Left renal pelvis (tissue), 4 donors: ENCODE measurements at places on chromosomes 6 and 20. TPM values are rescaled to one million over a fixed set of nuclear protein-coding genes. Genes with fewer than 3 reads are reported as not detected.
A peak's percentile ranks its signal among the peaks of the same experiment; 100 is the strongest.

Gene CRIP3
- 8.1 TPM for polyA plus RNA-seq

Gene RBBP8NL
- 1.5 TPM for polyA plus RNA-seq

Gene ZBTB9
- 9.2 TPM for polyA plus RNA-seq

Gene DCBLD1
- 4.9 TPM for polyA plus RNA-seq

Gene FOXC1
- polyA plus RNA-seq: 52.6 TPM

Gene RBPJL
- not detected for polyA plus RNA-seq

Gene CALHM5
- polyA plus RNA-seq: 2.4 TPM

Gene EPHA7
- 49.7 TPM for polyA plus RNA-seq

Gene KCNK16
- polyA plus RNA-seq: not detected

Gene APCDD1L
- 28.1 TPM for polyA plus RNA-seq

Gene CFB
- 13.0 TPM for polyA plus RNA-seq

Gene E2F3
- polyA plus RNA-seq: 18.9 TPM

Gene NMBR
- 0.32 TPM for polyA plus RNA-seq

DNA sequence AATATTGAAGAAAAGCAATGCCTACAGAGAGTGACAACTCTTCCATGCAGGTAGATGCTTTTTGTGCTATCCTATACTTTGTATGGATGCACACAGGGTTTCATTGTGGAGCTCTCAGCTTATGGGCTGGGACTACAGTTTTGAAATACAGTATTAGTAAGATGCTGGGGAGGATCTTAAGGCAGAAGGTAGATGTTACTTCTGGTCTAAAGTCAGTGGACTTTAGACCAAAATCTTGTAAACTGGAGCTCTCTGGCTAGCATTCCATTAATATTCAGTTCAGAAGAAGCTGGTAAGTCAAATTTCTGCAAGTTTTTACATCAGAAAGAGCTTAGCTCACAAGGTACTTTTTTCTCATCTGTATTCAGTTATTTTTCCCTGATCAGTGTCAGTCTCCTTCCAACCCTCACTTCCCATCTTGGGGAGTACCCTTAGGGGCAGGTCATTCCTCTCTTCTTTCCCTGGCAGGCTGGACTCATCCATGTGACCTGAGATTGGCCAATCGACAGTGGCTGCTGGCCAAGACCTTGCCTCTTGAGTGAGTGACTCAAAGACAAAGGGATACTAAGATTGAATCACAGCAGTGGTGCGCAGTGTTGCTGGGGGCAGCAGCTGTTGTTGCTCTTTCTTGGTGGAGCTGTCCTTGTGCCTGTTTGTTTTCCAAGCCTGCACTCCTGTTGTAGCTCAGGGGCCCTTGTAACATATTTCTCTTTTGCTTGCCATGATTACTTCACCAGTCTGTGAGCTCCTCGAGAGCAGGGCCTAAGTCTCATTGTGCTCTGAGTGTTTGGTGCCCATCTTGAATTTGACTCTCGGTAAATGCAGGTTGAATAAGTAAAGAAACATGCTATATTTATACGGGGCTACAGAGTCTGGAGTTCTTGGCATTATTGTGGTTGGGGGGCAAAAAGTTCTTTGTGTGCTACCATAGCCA, 2.8 kb upstream of the PHF20 start:
- peak; percentile 39 for DNase-seq

DNA sequence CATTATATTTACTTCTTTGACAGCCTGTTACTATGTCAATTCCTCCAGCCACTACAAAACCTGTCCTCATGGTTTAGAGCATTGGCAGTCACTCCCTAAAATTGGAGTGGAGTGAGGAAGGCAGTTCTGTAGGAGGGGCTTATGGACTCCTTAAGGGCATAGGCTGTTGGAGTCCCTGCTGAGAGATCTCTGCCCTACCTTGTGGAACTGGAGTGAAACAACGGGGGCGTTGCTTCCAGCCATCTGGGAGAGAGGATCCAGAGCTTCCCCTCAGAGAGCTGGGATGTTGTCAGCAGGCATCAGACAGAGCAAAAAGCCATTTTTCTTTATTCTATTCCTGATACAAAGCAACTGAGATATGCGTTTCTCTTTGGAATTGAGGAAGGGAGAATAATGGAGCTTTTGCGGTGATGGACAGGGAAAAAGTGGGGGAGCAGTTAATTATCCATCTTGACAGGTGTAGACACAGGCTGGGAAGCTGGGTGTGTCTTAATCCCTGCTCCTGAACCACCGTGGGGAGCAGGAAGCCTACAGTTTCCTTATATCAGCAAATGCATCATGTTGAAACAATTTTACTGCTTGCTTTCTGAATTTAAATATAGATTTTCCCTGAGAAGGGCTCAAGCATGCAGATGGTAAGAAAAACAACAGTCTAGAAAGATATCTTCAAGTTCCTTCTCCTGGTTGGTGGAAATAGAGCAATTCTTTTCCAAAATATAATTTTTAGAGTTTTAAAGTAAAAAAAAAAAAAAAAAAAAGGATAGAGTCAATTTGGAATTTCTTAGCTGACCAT, 402.5 kb downstream of the PLCB1 start:
- DNase-seq: no peak

- DNase-seq: no peak
Measured at GRCh38 chr6:135440087-135440792, 57.3 kb downstream of the AHI1 start.

GRCh38 chr20:22768266-22769178, 184.2 kb upstream of the FOXA2 start:
- DNase-seq: no peak

DNA sequence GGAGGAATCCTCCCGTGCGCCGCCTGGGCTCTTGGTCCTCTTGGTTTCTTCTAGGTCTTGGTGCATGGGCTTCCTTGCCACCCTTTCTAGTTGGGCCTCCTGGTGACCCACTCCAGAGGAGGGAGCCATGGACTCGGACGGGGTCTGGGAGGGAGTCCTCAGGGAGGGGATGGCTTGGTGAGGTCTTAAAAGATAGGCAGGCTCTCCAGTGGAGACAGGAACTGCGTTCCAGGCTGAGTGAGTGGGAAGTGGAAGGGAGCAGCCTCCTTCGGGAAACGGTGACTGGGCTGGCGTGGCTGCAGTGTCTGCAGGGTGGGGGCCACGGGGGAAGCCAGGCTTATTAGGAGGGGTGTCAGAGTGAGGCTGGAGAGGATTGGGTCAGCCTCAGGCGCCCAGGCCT, 152.8 kb downstream of the GRM4 start:
- DNase-seq: no peak

DNA sequence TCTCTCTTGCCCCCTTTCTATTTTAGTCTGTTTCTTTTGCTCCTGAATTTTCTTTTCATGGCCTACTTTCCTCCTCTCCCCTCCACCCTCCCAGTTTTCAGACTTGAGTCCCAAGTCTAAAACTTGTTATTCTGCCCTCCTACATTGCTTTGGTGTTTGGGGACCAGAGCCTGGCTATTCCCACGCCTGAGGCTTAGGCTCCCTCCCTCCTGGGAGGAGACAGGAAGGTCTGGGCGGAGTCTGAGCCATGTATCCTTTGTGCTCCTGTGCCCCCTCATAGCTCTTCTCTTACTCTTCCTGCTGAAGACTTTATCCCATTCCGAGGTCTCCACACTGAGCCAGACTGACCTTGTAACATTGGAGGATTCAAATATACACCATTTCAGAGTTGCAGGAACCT, 69.5 kb downstream of the DAAM2 start:
- no peak for DNase-seq

- no peak for DNase-seq
Measured at GRCh38 chr20:41178904-41179432, 41.6 kb downstream of the PLCG1 start.

DNA sequence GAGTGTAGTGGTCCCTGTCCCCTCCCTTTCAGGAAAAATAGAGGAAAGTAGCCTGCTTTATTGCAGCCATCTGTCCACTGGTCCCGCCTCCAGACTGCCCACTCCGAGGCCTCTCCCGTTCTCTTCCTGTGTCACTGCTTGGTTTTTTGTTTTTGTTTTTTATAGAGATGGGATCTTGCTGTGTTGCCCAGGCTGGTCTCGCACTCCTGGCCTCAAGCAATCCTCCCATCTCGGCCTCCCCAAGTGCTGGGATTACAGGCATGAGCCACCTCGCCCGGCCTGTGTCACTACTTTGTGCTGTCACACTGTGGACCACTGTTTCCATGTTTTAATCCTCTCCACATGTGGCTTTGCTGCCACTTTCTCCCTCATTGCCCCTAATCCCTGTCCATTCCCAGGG, 71.2 kb downstream of the ZBTB2 start:
- DNase-seq: no peak

- no peak for DNase-seq
Measured at GRCh38 chr6:157535340-157536222, 154.6 kb downstream of the ZDHHC14 start.

- peak; percentile 62 for DNase-seq
Measured at GRCh38 chr6:1396952-1397868, 7.8 kb downstream of the FOXF2 start.

DNA sequence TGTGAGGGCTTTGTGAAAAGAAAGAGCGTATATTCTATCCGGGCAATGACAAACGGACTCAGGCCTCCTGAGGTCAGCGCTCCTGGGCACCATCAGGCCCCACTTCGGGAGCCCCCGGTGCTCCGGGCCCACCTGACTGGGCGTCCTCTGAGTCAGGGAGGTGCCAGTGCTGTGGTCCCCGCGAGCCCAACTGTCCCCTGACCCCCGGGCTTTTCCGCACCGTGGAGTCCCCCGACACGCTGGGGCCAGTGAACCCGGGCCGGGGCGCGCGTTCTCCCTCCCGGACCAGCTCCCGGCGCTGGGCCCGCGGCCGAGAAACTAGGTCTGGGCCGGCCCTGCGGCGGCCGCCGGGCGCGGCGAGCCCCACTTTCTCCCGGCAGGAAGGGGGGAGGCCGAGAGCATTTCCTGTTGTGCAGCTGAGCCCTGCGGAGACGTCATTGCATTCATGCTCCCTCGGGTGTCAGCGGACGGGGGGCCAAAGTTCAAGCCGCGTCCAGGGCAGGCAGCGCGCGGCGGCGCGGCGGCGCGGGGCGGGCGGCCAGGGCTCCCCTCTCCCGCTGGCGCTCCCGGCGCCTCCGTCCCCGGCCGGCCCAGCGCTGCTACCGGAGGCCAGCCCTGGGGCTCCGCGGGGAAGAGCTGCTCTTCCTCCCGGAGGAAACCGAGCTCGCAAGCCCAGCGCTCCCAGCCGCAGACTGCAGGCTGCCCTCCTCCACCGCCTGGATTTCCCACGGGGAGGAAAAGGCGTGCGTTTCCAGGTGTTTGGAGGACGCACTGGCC, 18.3 kb downstream of the HIVEP2 start:
- peak; percentile 64 for DNase-seq

DNA sequence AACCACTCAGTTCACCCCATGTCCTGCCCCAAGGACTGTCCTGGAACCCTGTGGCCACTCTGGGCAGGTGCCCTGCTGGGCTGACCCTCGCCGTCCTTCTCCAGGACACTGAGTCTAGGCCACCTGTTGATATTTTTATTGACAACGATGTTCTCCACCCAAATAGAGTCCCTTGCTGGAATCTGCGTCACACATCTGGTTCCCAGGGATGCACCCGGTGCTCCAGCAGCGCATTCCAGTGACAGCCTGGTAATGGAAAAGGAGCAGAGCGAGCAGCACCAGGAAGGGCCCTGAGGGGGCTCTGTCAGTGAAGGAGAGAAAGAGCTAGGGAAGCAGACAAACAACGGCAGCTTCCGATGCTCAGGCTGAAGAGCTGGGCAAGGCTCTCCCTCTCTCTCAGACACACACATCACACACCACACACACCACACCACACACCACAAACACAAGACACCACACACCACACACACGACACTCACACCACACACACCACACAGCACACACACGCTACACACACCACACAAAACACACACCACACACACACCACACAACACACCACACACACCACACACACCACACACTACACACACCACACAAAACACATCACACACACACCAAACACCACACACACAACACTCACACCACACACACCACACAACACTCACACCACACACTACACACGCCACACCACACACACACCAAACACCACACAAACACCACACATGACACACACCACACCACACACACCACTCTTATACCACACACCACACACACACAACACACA, 117.9 kb upstream of the THBS2 start:
- DNase-seq: no peak

GRCh38 chr6:143656026-143656425, 21.7 kb upstream of the PHACTR2 start:
- DNase-seq: no peak

GRCh38 chr6:167824591-167825331, 1.9 kb upstream of the AFDN start:
- no peak for DNase-seq

DNA sequence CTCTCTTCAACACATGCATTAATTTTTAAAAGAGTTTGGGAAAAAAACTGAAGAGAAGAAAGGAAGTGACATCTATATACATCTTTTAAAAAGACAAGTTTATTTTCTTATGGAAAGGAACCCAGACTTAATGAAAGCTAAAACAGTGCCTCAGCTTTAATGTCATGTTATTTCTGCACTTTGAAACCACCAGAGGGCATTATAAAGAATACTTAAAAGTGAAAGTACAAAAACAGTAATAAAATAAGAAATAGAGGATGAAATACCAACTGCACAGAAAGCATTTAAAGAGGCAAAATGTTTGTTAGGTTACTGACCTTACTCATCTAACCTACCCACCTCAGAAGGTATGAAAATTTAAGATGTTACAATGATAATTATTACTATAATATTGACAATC, 98.8 kb downstream of the HUS1B start:
- no peak for DNase-seq

DNA sequence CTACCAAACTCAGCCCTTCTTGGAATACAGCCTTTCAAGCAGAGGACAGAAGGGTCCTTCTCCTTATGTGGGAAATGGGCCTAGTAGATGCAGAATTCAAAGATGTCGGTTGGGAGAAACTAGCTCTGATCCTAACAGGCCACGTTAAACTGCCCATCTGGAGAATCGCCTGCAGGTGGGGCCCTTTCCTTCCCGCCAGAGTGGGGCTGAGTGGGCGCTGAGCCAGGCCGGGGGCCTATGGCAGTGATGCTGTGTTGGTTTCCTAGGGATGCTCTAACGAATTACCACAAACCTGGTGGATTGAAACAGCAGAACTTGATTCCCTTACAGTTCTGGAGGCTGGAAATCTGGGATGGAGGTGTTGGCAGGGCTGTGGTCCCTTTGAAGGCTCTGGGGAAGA, 9.1 kb downstream of the MAPK13 start:
- no peak for DNase-seq

DNA sequence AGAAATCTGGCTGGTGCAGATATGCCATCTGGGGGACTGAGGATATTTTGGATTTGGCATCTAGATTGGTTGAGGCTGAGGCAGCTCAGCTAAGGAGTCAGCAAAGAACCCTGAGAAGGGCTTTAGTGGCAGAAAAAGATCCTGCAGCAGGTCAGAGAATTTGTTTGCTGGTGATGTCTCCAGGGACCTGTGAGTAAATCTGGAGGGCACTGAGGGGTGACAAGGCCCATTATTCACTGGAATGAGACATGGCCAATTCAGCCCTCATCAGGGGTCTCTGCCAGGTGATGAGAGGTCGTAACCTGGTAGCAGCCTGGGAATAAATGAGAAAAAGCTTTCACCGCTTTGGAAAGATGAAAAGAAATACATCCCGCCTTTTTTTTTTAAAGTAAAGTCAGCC, 118.3 kb upstream of the FBXL4 start:
- no peak for DNase-seq

DNA sequence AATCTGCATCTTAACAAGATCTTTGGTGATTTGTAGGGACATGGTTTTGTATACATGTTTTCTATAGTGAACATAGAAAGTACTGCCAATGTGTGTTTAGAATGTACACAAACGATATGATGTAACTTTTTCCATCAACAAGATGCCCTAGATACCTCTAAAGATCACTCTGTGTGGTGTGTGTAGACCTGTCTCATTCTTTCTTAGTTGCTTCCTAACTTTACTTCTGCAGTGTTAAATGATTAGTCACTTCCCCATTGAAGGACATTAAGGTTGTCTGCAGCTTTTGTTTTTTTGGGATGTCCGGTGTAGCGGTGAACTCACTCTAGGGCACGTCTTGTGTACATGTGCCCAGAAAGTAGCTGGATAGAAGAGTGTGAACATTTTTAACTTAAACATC, 35.9 kb downstream of the CDYL start:
- no peak for DNase-seq
